Endothelial cell (in vitro differentiated cells): ENCODE measurements at places on chromosomes 4 and X. TPM values are rescaled to one million over a fixed set of nuclear protein-coding genes. Genes with fewer than 3 reads are reported as not detected.

Gene FGB
- not detected for total RNA-seq

- no peaks in the 10 kb centered on the region for H3K4me1 ChIP-seq
- H3K27ac ChIP-seq, result no peak within 1 kb of the TSS
- H3K36me3 ChIP-seq, result no peaks in the 10 kb centered on the region
- no peak within 1 kb of the TSS for H3K4me3 ChIP-seq
- H3K27me3 ChIP-seq, result peaks cover 2% of the 10 kb centered on the region
These were observed at the start of gene ODAPH for GRCh38 chr4:75555294-75556164. Gene ODAPH, plus strand, starts transcription at chr4:75556066. Its CDS starts 17 bp downstream, at chr4:75556083.

Gene CXCL3
- 2.7 TPM for total RNA-seq

Gene ZNF711
- total RNA-seq, result 21.2 TPM

DNA sequence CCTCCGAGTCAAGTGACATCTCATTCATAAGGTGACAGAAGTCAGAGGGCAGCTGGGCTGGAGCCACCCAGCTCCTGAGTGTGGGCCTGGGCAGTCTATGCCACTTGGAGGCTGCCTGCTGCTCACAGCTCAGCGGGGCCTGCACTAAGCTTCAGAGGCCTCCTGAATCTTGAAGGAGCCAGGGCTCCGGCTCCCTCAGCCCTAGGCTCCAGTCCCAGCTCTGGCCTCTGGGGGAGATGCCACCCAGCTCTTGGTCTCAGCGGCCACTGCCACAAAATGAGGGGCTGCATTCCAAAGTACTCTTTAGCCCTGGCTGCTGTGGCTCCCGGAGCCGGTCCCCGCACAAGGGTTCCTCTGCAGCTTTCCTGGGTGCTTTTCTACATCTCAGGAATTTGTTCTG is 32.7 kb upstream of the PSAPL1 start:
- H3K36me3 ChIP-seq, result no peaks in the 10 kb centered on the region
- no peaks in the 10 kb centered on the region for H3K4me1 ChIP-seq
- no peak for DNase-seq
- H3K27me3 ChIP-seq, result peaks cover 3% of the 10 kb centered on the region
- no peak overlapping the region for H3K27ac ChIP-seq
- no peak overlapping the region for H3K4me3 ChIP-seq

- no peaks in the 10 kb centered on the region for H3K36me3 ChIP-seq
- H3K4me1 ChIP-seq, result peaks cover 31% of the 10 kb centered on the region
These were observed 149.3 kb downstream of the SPRY1 start for GRCh38 chr4:123545667-123546572.

- H3K36me3 ChIP-seq, result no peaks in the 10 kb centered on the region
- no peak overlapping the region for H3K27ac ChIP-seq
- no peak for DNase-seq
These were observed 411.3 kb upstream of the RASGEF1B start for GRCh38 chr4:81883004-81883403.

DNA sequence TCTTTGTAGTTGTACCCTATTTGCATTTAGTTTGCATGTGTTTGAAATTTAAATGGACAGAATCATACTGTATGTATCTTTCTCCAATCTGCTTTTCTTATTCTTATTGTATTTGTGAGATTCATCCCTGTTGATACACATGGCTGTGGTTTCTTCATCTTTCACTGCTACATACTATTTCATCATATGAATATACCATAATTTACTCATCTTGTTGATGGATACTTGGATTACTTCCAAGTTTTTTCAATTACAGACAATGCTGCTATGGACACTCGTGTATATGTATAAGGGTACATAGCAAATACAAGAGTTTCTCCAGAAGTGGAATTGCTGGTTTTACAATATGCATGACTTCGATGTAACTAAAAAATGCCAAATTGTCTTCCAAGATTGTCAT is 11.8 kb upstream of the KLHL8 start:
- no peak overlapping the region for H3K4me3 ChIP-seq
- H3K36me3 ChIP-seq, result no peaks in the 10 kb centered on the region
- no peaks in the 10 kb centered on the region for H3K27me3 ChIP-seq
- no peak overlapping the region for H3K27ac ChIP-seq

Gene AFM
- 0.64 TPM for total RNA-seq

DNA sequence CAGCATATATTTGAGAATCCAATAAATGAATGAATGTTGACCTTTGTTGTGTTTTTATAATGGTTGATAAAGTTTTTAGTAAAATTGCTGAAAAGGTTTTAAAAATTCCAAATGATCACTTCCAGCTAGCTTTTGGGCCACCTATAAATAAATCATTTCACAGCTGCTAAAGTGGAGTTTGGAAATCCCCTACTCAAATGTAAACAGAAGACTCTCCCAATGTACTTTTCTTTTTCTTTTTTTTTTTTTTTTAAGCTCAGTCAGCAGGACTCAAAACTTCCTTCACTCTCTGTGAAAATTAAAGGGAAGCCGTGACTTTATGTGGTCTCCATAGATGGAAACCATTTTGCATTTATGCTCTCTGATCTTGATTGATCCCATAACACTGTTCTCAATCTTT is 45.2 kb downstream of the CXCL13 start:
- H3K4me1 ChIP-seq, result no peaks in the 10 kb centered on the region
- no peak overlapping the region for H3K4me3 ChIP-seq
- H3K27ac ChIP-seq, result no peak overlapping the region
- no peak for DNase-seq
- H3K27me3 ChIP-seq, result no peaks in the 10 kb centered on the region

- no peaks in the 10 kb centered on the region for H3K36me3 ChIP-seq
- no peak overlapping the region for H3K4me3 ChIP-seq
- H3K27me3 ChIP-seq, result peaks cover 3% of the 10 kb centered on the region
- peaks cover 6% of the 10 kb centered on the region for H3K4me1 ChIP-seq
- no peak for DNase-seq
These were observed 84.2 kb downstream of the CAMK2D start for GRCh38 chr4:113677325-113677724.

GRCh38 chrX:133921764-133922389 is 63.5 kb downstream of the GPC3 start:
- no peak overlapping the region for H3K4me3 ChIP-seq
- H3K27ac ChIP-seq, result no peak overlapping the region
- H3K27me3 ChIP-seq, result peaks cover 1% of the 10 kb centered on the region
- peak; percentile 56 for DNase-seq

Gene RNF212
- 3.3 TPM for total RNA-seq

DNA sequence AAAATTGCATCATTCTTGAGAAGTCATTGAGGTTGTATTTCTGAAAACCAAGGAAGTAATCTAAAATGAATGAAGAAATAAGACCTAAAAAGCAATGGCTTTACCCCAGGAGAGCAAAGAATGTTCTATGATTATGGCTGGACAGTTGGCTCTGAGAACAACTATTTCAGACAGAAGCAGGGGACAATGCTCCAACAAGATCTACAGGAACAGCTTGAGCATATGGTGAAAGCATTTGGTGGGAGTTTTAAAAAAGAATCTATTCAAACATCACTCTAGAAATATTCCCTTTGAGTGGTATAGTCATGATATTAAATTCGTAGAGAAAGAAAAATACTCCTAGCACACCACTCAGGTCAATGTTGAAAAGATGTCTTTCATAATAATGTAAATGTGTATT is 26.7 kb downstream of the DYNLT3 start:
- H3K4me1 ChIP-seq, result peaks cover 2% of the 10 kb centered on the region
- no peak overlapping the region for H3K27ac ChIP-seq
- H3K27me3 ChIP-seq, result no peaks in the 10 kb centered on the region
- H3K36me3 ChIP-seq, result no peaks in the 10 kb centered on the region
- no peak for DNase-seq

GRCh38 chr4:40486534-40486933 is 143.1 kb downstream of the RBM47 start:
- H3K27me3 ChIP-seq, result peaks cover 3% of the 10 kb centered on the region
- H3K4me1 ChIP-seq, result peaks cover 2% of the 10 kb centered on the region
- H3K36me3 ChIP-seq, result no peaks in the 10 kb centered on the region
- DNase-seq, result no peak
- H3K27ac ChIP-seq, result no peak overlapping the region

- no peak for DNase-seq
- H3K4me3 ChIP-seq, result no peak overlapping the region
- no peaks in the 10 kb centered on the region for H3K4me1 ChIP-seq
- H3K27me3 ChIP-seq, result no peaks in the 10 kb centered on the region
These were observed 50.8 kb upstream of the ADGRL3 start for GRCh38 chr4:61149278-61149677.

DNA sequence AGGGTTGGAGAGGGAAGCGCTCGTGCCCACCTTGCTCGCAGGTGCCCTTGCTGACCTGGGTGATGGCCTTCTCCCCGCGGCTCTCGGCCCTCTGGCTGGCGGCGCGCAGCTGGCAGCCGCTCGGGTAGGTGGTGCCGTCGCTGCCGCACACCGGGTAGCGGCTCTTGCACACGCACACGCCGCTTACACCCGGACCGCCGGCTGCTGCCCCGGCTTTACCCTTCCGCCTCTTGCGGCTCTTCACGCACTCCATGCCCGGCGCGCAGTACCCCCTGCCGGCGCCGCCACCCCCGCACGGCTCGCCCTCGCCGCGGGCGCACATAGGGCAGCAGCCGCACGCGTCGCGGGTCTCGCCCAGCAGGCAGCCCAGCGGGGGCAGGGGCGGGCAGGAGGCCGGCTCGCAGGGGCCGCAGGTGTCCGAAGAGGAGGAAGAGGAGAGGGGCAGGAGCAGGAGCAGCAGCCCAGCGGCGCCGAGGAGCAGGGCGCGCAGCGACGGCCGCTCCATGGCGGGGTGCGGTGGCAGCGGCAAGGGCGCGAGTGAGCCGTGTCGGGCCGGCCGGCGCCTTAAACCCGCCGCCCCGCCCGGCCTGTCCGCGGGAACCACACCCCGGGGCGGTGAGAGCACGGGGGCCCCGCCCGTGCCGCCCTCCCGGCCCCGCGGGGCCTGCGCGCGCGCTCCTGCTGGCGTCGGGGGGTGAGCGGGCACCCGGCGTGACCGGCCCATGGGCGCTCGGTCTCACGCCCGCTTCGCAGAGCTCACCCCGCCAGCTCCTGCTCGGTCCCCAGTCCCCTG is at the start of gene IGFBP7:
IGFBP7 (minus strand) TSS at position 539 of the 793 bp plus-strand sequence; CDS start at position 505, 34 bp downstream.
- peak within 1 kb of the TSS; percentile 89 for H3K4me3 ChIP-seq
- peaks cover 21% of the 10 kb centered on the region for H3K27me3 ChIP-seq
- no peaks in the 10 kb centered on the region for H3K36me3 ChIP-seq
- DNase-seq, result peak; percentile 22

DNA sequence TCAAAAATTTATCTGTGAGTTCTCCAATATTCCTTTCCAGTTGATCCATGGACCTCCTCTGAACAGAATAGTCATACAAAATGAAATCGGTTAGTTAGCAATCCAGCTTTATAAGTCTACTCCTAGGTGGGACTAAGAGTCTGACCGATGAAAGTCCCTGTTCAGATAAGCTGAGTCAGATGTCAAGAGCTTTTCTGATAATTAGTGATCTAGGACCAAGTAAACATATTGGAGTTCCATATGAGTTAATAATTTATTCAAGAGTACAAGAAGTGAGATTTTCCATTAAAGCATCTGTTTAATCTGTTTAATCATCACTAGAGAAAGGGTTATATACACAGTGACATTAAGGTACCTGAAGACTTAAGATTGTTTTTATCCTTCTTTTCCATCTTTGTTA is 74.7 kb downstream of the UGT8 start:
- H3K36me3 ChIP-seq, result no peaks in the 10 kb centered on the region
- no peak overlapping the region for H3K4me3 ChIP-seq
- H3K27ac ChIP-seq, result no peak overlapping the region
- no peaks in the 10 kb centered on the region for H3K4me1 ChIP-seq

Gene PLXNB3
- 11.2 TPM for total RNA-seq

DNA sequence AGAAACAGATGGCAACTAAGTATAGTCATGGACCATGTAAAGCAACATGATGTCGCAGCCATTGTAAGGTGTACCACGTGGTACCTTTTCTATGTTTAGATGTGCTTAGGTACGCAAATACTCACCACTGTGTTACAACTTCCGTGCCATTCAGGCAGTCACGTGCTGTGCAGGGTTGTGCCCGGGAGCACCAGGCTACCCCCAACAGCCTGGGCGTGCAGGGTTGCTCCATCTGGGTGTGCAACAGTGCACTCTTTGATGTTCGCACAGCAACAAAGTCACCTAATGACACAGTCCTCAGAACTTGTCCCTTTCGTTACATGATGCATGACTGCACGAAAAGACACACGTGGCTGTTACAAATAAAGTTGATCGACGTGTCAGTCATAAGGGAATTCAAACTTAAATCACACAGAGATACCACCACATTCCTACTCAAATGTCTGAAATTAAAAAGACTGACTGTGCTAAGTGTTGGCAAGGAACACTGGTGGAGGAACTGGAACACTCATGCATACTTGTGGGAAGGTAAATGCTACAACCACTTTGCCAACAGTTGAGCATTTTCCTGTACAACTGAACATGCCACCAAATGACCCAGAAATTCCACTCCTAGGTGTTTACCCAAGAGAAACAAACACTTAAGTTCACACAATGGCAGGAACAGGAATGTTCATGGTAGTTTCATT is 24.3 kb downstream of the CPLX1 start:
- H3K4me1 ChIP-seq, result no peaks in the 10 kb centered on the region
- no peak overlapping the region for H3K4me3 ChIP-seq
- H3K27me3 ChIP-seq, result peaks cover 2% of the 10 kb centered on the region
- H3K27ac ChIP-seq, result no peak overlapping the region

Gene GRPR
- 0.54 TPM for total RNA-seq

Gene GYG2
- 4.5 TPM for total RNA-seq
